ENCODE measurements at places on chromosomes 13 and 19. TPM values are rescaled to one million over a fixed set of nuclear protein-coding genes. Genes with fewer than 3 reads are reported as not detected.

SLC6A16 gene
- polyA plus RNA-seq = 1.5 TPM

SHKBP1 gene
- 98.9 TPM for polyA plus RNA-seq

C19orf38 gene
- not detected for polyA plus RNA-seq

DCT gene
- polyA plus RNA-seq = 0.19 TPM

SLAIN1 gene
- 51.7 TPM for polyA plus RNA-seq

INSL3 gene
- 3.0 TPM for polyA plus RNA-seq

FXYD3 gene
- not detected for polyA plus RNA-seq

TYROBP gene
- 72.6 TPM for polyA plus RNA-seq

BEST2 gene
- polyA plus RNA-seq = not detected

MYBPC2 gene
- not detected for polyA plus RNA-seq

PRDX2 gene
- 362 TPM for polyA plus RNA-seq

SELENOV gene
- not detected for polyA plus RNA-seq

- DNase-seq = no peak
Observed at GRCh38 chr19:46326608-46327007, 20.3 kb upstream of the PPP5C start.

DNA sequence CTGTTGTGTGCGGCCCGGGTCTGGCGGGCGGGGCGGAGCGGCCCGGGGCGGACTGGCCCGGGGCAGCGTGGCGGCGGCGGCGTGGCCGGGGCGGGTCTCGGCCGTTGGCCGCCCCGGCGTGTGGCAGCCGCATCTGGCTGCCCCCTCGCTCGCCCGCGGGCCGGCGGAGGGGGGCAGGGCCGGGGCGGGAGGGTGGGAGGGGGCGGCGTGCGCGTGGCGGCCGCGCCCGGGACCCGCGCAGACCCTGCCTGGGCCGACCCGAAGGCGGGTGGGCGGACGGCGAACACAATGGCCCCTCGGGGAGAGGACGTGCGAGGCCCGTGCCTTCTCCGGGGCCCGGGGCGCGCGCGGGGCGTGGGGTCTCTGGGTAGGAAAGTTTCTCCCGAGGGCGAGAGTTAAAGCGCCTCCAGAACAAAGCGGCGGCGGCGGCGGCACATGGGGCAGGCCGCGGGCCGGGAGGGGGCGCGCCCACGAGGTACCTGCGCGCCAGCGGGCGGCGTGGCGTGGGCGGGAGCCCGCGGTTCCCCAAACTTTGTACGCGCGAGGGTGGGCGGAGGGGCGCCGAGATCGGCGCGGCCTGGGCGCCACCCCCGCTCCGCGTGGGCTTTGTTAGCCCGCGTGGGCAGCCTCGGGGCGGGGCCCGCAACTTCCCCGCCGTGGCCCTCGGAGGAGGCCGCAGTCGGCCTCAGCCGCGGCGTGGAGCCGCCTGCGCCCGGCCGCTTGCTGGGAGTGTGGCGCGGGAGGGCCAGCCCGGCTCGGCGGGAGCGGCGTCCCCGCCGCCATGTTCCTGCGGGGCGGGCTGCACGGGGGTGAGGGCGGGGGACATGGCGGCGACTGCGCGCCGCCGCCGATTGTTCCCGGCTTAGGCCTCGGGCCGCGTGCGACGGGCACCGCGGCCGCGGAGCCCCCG lies 764 bp downstream of the MIR17HG start:
- DNase-seq = peak; percentile 65

DNA sequence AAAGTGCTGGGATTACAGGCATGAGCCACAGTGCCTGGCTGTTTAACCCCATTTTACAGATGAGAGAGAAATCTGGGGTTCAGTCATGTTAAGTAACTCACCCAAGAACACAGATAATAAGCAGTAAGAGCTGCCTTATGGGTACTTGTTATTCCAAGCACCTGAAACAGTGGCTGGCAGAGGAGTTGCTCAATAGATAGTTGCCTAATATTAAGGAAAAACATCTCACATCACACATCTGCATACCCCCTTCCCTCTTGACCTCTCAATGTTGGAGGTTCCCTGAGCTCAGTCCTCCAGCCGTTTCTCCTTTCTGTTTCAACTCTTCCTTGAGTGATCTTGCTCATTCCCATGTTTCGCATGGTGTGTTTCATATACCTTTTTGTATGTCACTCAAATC lies 401.9 kb downstream of the KLF12 start:
- no peak for DNase-seq

DNA sequence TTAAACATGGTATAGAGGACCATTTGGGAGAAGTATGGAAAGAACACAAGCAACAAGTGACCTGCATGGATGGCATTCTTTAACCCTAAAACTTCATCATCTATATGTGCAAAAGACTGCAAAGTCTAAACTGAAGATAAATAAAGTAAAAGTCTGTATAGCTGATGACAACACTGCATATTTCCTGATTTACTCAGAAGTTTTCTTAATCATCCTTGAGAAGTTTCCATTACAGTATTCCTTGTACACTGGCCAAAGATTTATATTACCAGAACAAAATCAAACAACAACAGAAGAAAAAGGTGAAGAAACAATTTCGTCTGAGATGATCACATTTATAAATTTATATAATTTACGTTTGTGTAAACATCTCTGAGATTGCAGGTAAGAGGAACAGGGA lies 805.7 kb downstream of the PCDH9 start:
- no peak for DNase-seq

GRCh38 chr19:1725100-1726064 lies 27.9 kb upstream of the ONECUT3 start:
- no peak for DNase-seq

DNA sequence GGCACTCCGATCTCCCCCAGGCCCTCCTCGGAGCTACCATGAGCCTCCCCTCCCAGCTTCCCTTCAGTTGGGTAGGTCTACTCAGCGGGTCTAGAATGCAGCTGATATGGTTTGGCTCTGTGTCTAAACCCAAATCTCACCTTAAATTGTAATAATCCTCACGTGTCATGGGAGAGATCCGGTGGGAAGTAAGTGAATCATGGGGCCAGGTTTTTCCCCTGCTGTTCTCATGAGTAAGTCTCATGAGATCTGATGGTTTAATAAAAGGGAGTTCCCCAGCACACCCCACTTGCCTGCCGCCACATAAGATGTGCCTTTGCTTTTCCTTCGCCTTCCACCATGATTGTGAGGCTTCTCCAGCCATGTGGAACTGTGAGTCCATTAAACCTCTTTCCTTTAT lies 14.5 kb upstream of the DOCK9 start:
- no peak for DNase-seq

DNA sequence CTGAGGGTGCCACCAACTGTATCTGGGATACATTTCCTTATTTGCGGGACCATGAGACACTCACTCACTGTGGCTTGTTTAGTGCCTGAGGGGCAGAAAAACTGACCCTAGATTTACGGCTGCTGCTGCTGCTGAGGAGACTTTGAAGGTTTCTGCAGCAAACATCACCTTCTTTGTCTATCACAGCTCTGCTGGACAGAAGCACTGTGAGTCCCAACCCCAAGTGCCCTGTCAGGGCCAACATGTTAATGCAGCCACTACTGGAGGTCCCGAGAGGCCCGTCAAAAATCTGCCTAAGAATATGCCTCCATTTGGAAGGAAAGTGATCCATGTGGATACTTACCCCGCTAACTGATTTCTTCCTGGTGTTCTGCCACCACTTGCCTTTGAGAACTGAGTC lies 37.3 kb upstream of the UBL3 start:
- no peak for DNase-seq

DNA sequence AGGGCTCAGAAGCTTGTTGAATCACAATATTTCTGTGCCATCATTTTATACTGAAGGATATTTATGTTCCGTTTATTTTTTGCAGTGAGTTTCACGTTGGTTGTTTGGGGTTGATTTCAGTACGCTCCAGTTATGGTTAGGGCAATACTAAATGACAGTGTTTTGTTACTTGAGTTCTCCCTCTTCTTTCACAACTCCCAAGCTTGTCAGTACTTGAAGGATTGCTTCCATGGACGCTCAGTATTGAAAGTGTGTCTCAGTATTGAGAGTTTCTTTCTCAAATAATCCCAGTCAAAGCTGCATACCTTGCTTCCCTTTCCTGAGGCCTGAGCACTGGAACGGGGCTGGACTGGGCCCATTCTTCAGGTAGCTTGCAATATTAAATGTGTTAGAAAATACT lies 38.9 kb downstream of the LACC1 start:
- no peak for DNase-seq

DNA sequence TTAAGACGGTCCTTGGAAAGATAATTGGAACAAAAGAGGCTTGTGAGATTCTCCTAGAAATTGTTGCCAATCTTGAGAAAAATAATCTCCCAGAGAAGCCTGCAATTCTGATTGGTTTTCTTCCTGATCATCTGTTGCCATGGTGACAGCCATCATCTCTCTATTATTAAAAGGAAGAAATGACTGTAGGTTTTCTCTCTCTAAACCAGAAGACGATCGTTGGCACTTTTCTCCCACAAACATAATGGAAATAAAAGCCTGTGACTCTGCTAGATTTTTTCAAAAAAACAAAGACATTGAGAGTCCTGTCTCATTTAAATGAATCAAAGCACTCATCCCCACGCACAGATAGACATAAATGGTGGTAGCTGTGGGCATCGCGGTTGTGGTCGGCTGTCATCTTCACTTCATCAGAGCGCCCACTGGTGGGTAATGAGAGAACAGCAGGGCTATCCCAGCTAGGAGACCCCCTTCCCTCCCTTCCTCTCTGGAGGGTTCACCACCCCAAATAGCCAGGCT lies 21.7 kb upstream of the CALM3 start:
- DNase-seq = no peak

DNA sequence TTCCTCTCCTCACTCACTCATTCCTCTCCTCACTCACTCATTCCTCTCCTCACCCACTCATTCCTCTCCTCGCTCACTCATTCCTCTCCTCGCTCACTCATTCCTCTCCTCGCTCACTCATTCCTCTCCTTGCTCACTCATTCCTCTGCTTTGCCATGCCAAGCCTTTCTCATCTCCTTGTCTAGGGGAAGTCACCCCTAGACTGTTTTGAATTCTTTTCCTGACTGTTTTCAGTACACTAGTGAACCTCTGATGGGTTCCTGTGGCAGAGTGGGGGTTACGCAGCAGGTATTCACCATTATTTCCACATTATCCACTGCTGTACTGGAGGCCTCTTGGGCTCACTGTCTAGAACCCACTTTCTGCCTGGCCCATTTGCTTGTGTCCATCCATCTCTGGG lies 1.2 kb downstream of the CYP4F8 start:
- DNase-seq = no peak

DNA sequence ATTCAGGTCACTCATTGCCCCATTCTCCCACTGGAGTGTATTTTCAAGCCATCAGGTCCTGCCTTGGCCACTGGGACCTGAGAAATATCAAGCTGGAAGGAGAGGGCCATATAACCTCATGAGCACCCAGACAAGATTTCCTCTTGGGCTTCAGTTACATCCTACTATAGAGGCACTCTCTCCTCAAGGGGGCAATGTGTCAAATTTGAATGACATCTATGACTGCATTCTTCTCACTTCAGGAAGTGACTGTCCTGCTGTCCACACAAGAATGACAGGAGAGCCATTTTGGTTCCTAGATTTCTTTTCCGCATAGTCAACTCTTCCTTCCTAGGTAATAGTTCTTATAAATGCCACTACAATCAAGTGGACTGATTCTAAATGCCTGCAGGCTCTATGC lies 416.2 kb downstream of the DIAPH3 start:
- no peak for DNase-seq

- DNase-seq = no peak
Observed at GRCh38 chr19:48524732-48525131, 13.1 kb upstream of the LMTK3 start.

GRCh38 chr19:16361926-16362325 lies 37.3 kb downstream of the KLF2 start:
- no peak for DNase-seq

DNA sequence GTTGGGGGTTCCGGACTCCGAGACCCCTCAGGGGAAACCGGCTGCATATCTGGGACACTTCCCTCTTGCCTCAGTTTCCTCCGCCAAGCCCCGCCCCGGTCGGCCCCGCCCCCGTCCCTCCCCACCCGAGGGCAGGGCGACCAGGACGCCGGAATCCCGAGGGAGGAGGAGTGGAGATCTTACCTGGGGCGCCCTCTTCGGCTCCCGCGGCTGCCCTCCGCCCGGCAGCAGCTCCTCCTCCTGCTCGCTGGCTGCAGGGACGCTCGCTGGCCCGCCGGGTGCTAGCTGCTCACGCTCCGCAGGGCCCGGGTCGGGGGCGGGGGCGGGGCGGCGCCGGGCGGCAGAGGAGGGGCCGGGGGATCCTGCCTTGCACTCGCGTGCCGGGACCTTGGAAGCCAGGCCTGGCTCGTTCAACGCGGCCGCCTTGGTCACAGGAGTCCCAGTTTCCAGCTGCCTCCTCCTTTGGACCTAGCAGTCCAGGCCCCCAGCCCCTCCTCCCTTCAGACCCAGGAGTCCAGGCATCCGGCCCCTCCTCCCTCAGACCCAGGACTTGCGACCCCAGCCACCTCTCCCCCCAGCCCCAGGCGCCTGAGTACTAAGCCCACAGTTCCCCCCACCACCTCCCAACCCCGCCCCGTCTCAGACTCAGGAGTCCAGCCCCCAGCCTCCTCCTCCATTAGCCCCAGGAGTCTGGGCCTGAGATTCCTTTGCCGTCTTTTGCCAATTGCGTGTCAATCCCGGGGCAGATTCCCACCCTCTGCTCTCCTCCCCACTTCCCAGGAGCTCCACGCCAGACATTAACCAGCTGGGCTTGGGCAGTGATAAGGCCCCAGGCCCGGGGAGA lies at the start of gene NTF4:
NTF4 (minus strand) TSS at position 51 of the 844 bp plus-strand sequence. CDS start 2,821 bp downstream, outside the sequence.
- DNase-seq = no peak

GRCh38 chr19:13181747-13182388 lies 31.7 kb downstream of the IER2 start:
- peak; percentile 19 for DNase-seq

- no peak for DNase-seq
Observed at GRCh38 chr13:83798731-83799130, 83.5 kb downstream of the SLITRK1 start.

DNA sequence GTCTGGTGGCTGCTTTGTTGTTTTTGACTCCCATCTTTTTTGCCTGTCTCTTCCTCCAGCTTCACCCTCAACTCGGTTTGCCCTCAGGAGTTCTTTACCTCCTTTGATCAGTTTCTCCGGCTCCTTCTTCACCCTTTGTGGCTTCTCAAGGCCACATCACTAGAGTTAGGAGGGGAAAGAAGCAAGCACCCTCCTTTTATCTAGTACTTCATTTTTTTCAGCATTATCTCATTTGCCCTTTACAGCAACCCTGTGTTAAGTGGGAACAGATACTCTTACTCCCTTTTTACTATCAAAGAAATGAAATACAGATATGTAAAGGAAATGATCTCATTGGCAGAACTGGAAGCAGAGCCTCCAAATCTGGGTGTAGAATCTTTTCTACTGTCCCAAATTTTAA lies 26.9 kb downstream of the RAP2A start:
- DNase-seq = peak; percentile 18

DNA sequence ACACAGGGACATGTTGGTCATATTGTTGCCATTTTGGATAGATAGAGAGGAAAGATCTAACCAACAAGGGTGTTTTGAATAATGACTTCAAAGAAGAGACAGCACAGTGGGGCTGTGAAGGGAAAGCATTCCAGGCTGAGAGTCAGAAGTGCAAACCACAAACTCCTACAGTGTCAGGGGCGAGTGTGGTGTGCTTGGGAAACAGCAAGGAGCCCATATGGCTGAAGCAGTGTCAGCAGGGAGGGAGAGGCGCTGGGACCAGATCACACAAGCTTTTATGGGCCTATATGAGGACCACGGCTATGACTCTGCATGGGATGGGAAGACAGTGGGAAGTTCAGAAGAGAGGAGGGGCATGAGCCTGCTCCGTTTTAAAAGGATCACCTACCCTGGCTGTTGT lies 166.4 kb downstream of the MYO16 start:
- DNase-seq = no peak

GRCh38 chr13:41775251-41775650 lies 185.7 kb downstream of the VWA8 start:
- no peak for DNase-seq

- no peak for DNase-seq
Observed at GRCh38 chr13:23778002-23778652, 111.1 kb downstream of the MIPEP start.

Data from naive thymus-derived CD8-positive, alpha-beta T cell (primary cell).